ENCODE measurements at places on chromosomes 7 and 10. TPM values are rescaled to one million over a fixed set of nuclear protein-coding genes. Genes with fewer than 3 reads are reported as not detected.

DNA sequence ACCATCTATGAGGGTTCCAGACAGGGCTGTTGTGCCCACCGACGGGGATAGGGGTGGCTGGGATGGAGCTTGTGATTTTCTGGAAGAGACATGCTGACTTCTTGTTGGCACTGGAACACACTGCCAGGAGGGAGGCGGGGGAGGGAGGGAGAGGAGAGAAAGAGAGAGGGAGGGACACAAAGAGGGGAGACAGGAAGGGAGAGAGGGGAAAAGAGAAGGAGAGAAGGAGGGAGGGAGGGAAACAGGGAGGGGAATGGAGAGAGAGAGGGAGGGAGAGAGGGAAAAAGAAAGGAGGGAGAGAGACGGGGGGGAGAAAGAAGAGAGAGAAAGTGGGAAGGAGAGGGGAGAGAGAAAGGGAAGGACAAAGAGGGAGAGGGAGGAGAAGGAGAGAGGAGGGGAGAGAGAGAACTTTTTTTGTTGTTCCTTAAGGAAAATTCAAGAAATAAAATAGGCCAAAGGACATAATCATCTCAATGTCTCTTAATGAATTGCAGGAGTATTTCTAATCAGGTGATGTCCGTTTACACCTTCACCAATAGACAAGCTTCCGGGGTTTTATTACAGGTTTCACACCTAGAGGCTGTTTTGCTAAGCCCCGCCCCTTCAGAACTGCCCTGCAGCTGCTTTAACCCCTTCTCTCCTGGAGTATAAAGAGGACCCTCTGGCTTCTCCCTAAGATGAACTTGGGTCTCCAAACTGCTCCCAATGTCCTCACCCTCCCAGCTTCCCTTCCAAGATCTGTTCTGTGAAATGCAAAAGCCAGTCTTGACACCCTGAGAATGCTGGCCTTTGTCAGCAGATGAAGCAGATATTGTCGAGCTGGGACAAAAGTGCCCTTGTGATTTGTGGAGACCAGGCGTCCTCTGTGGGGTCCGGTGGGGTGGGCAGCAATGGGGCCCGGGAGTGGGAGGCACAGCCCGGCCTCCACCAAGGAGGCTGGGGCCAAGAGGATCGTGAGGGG, 82.0 kb upstream of the GTF2IRD1 start:
- DNase-seq = no peak

DNA sequence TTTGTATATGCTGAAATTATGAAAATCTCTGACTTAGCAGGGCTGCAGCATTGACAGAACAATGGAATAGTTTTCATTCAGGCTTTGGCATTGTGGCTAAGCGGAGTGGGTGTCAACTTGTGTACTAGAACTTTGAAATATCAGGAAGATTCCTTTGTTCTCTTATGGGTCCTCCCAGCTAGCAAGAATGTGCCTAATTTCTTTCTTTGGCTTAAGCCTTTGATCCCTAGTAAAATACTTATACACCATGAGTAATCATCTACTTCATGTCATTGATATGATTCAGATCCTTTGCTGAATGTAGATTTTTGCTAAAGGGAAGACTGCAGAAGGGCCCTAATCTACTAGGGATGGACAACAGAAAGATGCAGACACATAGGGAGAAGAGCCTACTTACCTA, 6.2 kb downstream of the AVL9 start:
- DNase-seq = no peak

- DNase-seq = no peak
Measured at GRCh38 chr7:50655490-50655889, 90.3 kb upstream of the DDC start.

- DNase-seq = no peak
Measured at GRCh38 chr10:131852823-131853609, 47.8 kb upstream of the PPP2R2D start.

GRCh38 chr7:24501009-24501408, 72.2 kb upstream of the PALS2 start:
- DNase-seq = no peak

GRCh38 chr7:151181011-151181431, 6.0 kb downstream of the ASB10 start:
- DNase-seq = no peak

Gene OPALIN
- total RNA-seq = not detected

- DNase-seq = no peak
Measured at GRCh38 chr10:73828161-73828560, 16.8 kb upstream of the NDST2 start.

- DNase-seq = no peak
Measured at GRCh38 chr10:60992636-60993035, 48.7 kb upstream of the RHOBTB1 start.

- no peak for DNase-seq
Measured at GRCh38 chr7:140165422-140165821, 11.4 kb downstream of the KDM7A start.

DNA sequence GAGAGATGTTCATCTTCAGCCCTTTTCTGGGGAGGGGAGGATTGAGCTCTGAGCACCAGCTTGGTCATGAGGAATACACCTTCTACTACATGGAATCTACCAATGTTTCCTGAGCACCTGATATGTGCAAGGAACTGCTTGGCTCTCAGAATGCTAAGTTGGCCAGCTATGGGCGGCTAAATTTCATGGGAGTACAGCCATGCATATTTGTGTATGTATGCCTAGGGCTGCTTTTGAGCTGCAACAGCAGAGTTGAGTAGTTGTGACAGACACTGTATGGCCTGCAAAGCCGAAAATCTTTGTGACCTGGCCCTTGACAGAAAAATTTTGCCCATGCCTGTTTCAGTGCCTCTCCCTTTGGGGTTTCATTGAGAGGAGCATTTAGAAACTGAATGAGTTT, 44.9 kb downstream of the NPY start:
- DNase-seq = no peak

Gene COMTD1
- 28.2 TPM for total RNA-seq

Gene DPYSL4
- 1.4 TPM for total RNA-seq

DNA sequence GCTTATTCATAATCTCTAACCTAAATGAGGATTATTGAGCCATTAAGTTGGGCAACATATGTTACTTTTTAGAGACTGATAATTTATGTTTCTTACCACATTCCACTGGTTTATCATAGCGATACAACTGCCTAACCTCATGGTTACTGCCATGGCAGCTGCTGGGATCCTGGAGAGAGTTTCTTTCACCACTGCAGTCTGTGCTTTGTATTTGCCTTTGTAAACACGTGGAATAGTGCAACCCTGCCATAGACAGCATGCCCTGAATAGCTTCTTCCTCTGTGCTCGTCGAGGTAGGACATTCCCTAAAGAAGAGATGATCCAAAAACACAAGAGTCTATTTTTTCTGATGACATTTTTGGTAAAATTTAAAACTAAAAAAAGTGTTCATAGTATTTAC, 33.7 kb upstream of the PARP12 start:
- DNase-seq = no peak

Gene CHN2
- 4.1 TPM for total RNA-seq

DNA sequence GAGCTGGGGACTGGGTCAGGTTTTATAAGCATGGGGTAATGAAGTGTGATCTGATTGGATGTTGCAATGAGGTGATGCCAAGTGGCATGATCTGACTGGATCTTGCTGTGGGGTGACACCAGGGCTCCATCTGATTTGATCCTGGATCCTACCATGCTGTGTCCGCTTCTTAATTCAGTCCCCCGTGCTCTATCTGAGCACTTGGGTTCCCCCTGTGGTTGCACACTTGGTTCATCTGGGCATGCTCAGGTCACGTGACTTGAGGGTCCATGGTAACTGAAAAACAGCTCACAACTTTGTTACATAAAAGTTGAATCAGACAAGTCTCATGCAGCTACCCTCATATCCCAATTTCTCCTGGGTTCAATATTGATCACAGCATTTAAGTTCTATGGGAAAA, 448.6 kb upstream of the NRP1 start:
- DNase-seq = no peak

Gene CADPS2
- total RNA-seq = 14.4 TPM

DNA sequence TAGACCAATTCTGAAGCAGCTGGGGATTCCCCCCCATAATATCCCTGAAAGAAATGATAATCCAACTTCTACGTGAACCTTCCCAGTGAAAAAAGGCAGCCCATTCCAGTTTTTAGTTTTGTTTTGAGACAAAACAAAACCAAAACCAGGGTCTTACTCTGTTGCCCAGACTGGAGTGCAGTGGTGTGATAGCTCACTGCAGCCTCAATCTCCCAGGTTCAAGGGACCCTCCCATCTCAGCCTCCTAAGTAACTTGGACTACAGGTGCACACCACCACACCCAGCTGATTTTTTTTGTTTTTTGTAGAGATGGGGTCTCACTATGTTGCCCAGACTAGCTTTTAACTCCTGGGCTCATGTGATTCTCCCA, 12.5 kb upstream of the ARPC1A start:
- no peak for DNase-seq

DNA sequence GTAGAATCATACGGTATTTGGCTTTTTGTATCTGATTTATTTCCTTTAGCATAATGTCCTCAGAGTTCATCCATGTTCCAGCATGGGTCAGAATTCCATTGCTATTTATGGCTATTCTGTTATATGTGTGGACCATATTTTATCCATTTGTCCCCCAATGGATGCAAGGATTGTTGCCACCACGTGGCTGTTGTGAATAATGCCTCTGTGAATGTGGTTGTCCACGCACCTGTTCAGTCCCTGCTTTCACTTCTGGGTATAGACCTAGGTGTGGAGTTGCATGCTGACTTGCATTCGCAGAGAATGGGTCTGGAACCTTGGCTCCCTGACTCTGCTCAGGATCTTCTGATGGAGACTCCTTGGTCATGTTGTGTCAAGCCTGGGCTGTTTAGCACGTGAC, 199.9 kb downstream of the CAMK1D start:
- no peak for DNase-seq

GRCh38 chr7:28430616-28431015, 18.3 kb downstream of the CREB5 start:
- DNase-seq = no peak

DNA sequence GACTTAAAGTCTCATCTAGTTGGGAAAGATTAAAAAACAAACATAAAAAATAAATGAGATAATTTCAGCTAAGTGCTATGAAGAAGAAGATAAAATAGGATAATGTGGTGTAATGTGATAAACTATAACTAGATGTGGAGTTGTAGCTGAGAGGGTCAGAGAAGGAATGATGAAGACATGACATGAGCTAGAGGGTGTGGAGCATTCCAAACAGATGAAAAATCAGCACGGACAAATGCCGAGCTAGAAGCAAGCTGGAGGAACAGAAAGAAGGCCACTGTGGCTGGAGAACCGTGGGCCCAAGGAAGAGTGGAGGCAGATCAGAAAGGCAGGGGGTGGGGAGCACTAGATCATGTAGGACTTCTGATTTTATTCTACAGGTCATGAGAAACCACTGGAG, 70.6 kb downstream of the CDK6 start:
- no peak for DNase-seq

- peak; percentile 35 for DNase-seq
Measured at GRCh38 chr7:122802301-122802751, 83.9 kb downstream of the CADPS2 start.

- no peak for DNase-seq
Measured at GRCh38 chr7:107186240-107186639, 17.4 kb downstream of the HBP1 start.

Gene GIMAP4
- total RNA-seq = 40.4 TPM

GRCh38 chr10:117807441-117807840, 239.3 kb downstream of the RAB11FIP2 start:
- no peak for DNase-seq

DNA sequence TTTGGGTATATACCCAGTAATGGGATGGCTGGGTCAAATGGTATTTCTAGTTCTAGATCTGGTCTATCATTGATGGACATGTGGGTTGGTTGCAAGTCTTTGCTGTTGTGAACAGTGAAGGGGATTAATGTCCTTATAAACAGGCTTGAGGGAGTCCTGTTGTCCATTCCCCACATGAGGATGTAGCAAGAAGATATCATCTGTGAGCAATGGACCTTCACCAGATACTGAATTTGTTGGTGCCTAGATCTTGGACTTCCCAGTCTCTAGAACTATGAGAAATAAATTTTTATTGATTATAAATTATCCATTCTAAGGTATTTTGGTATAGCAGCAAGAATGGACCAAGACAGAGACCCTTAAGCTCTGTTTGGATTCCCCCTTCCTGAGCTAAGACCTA, 72.2 kb upstream of the RELN start:
- DNase-seq = no peak

DNA sequence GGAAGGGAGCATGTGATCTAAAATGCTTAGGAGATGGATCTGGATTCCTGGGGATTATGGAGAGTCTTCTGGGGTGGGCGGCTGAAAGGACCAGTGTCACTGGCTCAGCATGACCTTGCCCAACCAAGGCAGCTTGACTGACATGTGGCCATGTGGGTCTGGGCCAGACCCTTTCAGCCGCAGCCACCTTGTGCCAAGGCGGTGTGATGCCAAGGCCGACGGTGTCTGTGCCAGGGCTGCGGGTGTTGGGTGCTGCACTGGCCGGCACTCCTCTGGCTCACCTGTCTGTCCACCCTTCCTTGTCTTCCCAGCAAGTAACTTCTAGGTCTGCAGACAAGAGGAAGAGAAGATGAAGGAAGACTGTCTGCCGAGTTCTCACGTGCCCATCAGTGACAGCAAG, 8.8 kb downstream of the DEPP1 start:
- no peak for DNase-seq

Gene OPN4
- total RNA-seq = 0.12 TPM

DNA sequence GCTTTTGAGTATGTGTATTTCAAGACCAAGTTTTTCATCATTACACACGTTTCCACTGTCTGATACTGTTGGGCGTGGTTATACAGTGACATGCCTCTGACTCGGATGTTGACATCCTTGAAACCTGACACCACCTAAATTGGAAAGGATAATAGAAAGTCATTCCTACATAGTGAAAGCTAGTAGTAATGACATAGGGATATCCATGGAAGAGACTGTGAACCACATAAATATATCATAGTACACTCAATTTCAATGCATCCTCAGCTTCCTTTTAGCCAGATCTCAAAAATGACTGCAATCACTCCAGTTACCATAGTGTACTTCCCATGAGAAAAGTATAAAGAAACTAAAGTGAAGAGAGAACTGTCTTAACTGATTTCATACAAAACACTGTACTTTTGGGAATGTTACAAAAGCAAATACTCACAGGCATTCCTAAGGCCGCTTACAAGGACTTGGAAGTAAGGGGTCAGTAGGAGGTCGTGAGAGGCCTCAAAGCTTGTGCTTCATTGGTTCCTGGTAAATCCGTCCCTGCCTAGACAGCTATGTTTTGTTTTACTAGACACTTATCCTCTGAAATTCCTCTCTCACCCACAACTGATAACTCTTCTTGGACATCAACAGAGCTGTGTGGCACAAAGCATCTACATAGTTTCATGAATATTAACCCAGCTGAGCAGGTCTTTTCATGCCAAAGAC, 71.8 kb upstream of the VWDE start:
- DNase-seq = no peak

GRCh38 chr7:143130541-143130940, 1.3 kb upstream of the PIP start:
- DNase-seq = no peak

GRCh38 chr7:122886357-122887081, at the start of gene CADPS2:
TSS of gene CADPS2 (minus strand) at chr7:122886460. CDS start at chr7:122886337, 123 bp downstream.
- DNase-seq = peak; percentile 88

Gene STOX1
- 0.68 TPM for total RNA-seq

Gene ZNF736
- total RNA-seq = 5.5 TPM

DNA sequence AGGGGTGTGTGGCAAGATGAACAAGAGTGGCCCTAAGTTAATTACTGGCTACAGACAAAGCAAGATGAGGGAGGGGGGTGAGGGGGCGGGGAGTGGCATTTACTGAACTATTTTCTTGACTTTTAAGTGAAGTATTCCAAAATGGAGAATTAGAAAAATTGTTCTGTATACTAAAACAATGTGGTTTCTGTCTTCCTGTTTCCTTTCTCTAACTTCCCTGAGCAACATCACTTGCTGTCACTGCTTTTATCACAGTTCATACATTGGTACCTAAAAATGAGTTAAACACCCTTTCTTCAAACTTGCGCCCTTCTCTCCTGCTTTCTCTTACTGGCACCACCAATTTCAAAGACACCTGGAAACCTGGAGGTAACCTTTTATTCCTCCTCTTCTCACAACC, 21.6 kb downstream of the PDZD8 start:
- no peak for DNase-seq
